ENCODE measurements at places on chromosomes 6 and 20.

- no peak for DNase-seq
These were observed 44.6 kb downstream of the WDR27 start for GRCh38 chr6:169657284-169657610.

DNA sequence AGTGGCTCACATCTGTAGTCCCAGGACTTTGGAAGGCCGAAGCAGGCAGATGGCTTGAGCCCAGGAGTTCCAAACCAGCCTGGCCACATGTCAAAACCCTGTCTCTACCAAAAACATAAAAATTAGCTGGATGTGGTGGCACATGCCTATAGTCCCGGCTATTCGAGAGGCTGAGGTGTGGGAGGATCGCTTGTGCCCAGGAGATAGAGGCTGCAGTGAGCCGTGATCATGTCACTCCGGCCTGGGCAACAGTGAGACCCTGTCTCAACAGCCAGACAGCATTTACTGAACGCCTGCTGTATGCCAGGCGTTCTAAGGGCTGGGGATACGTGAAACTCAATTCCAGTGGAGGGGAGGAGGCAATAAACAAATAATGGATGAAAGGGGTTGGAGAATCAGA is 69.9 kb downstream of the ATP9A start:
- no peak for DNase-seq

GRCh38 chr6:130212215-130212874 is 10.4 kb downstream of the SAMD3 start:
- no peak for DNase-seq

DNA sequence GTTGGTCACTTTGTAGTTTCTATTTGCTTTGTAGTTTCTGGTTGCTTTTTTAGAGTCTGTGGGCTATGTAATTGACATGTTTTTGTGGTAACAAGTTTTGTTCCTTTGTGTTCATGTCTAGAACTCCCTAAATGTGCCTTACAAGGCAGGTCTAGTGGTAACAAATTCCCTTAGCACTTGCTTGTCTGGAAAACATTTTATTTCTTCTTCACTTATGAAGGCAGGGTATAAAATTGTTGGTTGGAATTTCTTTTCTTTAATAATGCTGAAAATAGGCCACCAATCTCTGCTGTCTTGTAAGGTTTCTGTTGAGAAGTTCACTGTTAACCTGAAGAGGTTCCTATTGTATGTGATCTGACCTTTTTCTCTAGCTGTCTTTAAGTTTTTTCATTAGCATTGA is 383.6 kb downstream of the EPHA7 start:
- DNase-seq, result no peak

DNA sequence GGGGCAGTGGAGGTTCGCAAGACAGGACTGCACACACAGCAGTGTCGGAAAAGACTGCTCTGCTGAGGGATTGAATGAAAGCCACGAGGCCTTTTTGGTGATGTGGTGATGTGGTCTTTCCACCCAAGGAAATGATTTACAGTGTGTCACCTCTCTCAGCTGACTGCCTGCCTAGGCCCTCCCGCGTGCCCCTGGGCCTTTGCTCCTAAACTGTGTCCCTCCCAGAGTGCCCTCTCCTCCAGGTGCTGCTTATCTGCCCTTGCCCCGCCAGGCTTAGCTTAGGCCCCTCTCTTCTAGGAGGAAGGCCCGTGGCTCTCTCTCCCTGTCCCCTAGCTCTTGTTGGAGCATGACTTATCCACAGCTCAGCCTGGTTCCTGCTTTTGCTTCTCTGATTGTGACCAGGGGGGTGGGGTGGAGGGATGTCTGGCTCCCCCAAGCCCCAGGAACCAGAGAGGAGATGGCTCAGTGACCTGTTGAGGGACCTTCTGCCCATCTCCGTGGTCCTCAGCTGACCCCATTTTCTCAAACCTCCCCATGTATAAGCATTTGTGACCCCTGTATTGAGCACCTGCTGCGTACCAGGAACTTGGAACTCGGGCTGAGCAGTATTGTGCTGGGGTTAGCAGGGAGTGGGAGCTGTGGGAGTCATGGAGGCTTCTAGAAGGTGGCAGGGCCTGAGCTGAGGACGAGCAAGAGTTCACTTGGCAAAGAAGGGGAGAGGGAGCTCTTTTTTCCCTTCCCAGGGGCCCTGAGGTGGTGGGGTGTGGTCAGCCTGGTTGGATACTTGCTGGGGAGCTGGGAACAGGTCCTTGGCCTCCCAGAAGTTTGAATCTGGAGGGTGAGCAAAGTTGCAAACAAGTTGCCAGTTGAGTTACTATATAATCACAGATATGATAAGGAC is 2.2 kb downstream of the SRC start:
- no peak for DNase-seq

DNA sequence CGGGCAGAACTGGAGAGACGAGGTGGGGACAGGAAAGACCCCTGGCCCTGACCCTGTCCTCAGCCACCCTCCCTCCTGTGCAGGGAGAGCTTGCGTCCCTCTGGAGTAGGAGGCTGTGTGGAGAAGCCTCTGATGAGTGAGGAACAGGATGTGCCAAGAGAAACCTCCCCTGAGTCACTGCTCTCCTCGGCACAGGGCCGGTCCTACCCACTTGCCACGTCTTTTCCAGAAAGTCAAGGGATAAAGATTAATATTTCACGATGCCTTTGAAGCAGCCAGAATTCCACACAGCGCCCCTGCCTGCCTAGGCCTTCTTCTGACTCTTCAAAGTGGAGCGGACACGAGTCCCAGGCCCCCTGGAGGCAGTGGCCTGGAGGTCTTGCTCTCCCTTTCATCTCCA is 34.9 kb upstream of the THBS2 start:
- DNase-seq, result no peak

- DNase-seq, result no peak
These were observed 115.4 kb downstream of the TRIM27 start for GRCh38 chr6:28808383-28808782.

GRCh38 chr6:167142433-167142761 is 15.4 kb downstream of the GPR31 start:
- DNase-seq, result no peak

GRCh38 chr6:126701676-126702560 is 362.0 kb downstream of the CENPW start:
- DNase-seq, result no peak

GRCh38 chr6:53302678-53303360 is 45.9 kb downstream of the ELOVL5 start:
- DNase-seq, result no peak

GRCh38 chr20:61813791-61814190 is 251.9 kb downstream of the TAF4 start:
- DNase-seq, result no peak

DNA sequence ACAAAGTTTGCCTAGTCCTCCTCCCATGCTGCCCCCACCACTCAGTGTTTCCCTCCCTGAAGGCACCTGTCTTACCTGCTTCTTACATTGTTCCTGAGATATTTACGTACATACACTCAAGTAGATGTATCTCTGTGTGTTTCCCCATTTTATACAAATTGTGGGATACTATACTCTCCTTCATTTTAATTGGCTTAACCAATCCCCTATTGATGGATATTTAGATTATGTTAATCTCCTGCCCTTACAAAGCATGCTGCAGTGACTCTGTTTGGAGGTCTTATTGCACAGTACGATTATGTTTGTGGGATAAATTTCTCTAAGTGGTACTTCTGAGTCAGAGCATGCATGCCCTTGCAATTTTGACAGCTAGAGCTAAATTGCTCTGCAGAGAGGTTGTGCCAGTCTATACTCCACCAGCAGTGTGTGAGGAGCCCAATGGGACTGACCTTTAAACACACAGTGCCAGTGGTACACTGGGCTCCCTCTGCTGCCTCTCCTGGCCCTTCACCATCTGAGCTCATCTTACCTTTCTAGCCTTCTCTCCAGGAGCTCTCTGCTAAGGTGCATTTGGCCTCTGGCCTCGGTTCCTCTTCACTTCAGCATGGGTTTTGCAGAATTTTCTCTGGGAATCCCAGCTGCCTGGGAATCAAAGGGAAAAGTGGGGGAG is 57.4 kb downstream of the LYRM2 start:
- DNase-seq, result no peak

DNA sequence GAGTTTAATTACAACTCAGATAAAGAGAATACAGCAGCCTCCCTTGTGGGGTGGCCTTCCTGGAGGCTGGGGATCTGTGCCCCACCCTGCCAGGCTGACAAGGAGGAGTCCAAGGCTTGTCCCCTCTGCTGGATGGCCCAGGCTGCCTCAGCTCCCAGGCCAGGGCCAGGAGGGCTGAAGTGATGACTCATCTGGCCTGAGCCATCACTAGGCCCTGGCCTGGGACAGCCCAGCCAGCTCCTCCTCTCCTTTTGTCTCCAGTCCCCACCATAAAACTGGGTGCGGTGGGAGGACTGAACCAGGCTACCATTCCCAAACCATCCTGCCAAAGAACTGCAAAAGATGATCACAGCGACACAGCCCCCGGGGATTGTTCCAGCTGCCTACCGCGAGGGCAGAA is 15.0 kb downstream of the GRM4 start:
- DNase-seq, result no peak

GRCh38 chr6:159082039-159082815 is 37.4 kb upstream of the TAGAP start:
- DNase-seq, result no peak

- DNase-seq, result no peak
These were observed 340.2 kb downstream of the DHX35 start for GRCh38 chr20:39302312-39302711.

GRCh38 chr20:44384423-44385027 is 29.0 kb downstream of the HNF4A start:
- peak; percentile 76 for DNase-seq

DNA sequence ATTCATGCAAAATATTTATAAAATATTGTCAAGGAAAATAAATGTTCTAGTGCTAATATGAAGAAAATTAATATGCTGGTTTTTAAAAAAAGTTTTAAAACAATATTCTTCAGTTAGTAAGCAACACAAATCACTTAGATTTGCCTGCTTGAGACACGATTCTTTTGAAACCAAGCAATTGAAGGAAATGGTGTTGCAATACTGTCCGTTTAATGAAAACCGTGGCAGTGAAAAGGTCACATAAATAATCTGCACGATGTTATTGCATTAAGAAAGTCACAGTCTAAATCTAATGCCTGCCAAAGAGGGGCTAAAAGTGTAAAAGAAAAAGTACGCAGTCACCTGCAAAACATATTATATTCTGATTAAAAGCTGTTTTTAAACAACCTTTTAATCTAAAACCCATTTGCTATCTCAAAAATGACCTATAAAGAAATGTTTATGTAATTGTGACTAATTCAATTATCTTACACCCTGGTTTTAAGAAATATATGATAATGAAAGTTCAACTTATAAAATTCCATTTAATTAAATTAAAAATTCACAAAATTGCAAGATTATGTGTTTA is 143.0 kb downstream of the GMDS start:
- DNase-seq, result no peak

DNA sequence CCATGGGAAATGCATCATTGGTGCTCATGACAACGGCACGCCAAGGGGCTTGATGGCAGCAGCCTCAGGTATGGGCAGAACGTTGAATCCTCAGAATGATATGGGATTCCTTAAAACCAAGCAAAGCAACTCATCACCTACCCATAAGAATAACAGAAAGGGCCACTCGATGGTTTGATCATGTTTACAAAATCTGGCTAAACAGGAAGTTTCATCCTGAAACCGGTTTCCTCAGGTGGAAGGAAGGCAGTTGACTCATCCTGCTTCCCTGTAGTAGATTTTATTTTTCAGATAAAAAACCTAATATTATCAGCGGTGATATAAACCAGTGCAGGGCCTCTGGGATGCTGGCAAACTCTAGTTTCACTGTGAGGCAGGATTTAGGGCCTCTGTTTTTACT is 136.9 kb upstream of the AGPAT4 start:
- no peak for DNase-seq

GRCh38 chr6:149887343-149887742 is 10.6 kb downstream of the RAET1E start:
- no peak for DNase-seq

DNA sequence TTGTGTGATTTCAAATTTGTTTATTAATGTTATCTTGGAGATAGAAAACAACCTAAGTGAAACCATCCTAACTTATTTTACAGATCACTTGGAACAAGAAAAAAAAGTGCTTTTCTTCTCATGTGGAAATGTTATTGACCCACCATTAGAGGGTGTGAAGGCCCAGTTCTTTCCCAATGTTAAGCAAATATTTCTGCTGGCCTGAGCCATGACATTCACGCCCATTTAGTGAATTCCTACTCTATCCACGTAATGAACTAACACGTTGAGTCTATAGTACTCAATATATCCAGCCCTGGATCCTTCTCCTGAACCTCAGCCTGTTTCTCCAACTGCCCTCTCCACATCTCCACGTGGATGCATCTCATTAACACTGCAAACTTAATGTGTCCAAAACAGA is 180.6 kb upstream of the ZFP64 start:
- DNase-seq, result no peak

GRCh38 chr20:58128635-58129625 is 99.5 kb downstream of the ANKRD60 start:
- no peak for DNase-seq

DNA sequence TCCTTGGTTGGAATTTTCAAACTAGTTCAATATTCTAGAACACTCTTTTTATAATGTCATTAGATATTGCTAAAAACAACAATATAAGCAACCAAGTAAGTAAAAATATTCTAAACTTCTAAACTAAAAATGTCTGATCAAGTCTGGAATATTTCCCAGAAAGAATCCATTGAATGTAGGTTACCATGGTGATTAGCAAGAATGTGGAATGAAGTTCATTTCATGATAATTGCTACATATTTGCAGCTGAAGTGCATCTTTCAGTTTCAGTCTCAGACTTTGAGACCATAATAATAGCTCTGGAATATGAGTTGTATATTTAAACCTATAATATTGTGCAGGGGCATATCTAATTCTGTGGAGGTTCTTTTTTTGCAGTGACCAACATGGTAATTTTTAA is 61.0 kb upstream of the NKAIN2 start:
- no peak for DNase-seq

- no peak for DNase-seq
These were observed 141.1 kb upstream of the CITED2 start for GRCh38 chr6:139515511-139515910.

GRCh38 chr20:25695532-25696370 is 902 bp downstream of the ZNF337 start:
- no peak for DNase-seq

- no peak for DNase-seq
These were observed 60.0 kb downstream of the TOX2 start for GRCh38 chr20:43974695-43975094.
